SW 1271 (cell line): ENCODE measurements at places on chromosomes 1 and 21.

DNA sequence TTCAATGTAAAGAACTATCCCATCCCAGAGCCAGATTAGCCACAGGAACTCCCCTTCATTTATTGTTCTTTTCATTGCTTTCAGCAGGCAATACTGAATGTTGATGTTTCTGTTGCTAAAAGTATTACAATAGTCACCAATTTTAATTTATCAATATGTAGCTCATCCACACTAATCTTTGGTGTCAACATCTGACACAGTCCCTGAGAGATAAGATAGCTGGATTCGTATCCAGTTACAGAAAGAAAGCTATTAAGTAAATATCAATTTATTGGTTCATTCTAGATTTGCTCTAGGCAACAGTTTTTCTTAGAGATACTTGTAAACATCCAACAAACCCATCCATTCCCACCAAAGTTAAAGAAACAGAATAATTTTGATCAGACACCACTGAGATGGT, 4.7 kb downstream of the ADSS2 start:
- DNase-seq = no peak

DNA sequence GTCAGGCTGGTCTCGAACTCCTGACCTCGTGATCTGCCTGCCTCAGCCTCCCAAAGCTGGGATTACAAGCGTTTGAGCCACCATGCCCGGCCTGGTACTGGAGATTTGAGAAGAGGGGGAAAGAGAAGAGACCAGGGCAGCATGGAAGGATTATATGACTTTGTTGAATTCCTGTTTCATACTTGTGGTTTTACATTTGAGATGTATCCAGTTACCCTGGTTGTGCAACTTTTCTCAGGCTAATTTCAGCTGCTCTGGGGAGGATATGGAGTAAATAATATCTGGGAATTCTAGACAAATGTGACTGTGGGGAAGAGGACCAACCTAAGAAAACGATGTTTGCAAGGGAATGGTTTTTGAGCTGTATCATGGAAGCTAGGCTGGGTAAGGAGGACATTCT, 89.5 kb upstream of the GREM2 start:
- DNase-seq = no peak

GRCh38 chr1:164755690-164756089, 196.7 kb downstream of the PBX1 start:
- DNase-seq = no peak

- no peak for DNase-seq
Observed at GRCh38 chr1:150777544-150777943, 12.0 kb upstream of the CTSS start.

GRCh38 chr1:96308314-96308713, 413.3 kb upstream of the PTBP2 start:
- DNase-seq = no peak

DNA sequence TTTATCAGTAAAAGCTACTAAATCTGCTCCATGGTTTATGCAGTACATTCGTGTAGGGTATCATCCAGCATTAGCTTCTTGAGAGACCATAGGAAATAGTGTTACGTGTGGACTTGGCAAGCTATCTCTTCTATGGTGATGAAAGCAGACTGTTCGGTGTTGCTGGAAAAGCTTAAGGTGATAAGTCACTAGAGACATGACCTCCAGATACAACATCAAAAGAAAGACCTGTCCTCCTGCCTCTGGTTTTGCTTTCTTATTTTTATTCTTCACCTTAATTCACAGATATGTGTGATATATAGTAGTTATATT, 53.5 kb upstream of the S1PR1 start:
- DNase-seq = no peak
